ENCODE measurements at places on chromosomes 7 and 10.

- no peak for DNase-seq
Measured at GRCh38 chr7:86930554-86931307, 128.7 kb downstream of the ELAPOR2 start.

DNA sequence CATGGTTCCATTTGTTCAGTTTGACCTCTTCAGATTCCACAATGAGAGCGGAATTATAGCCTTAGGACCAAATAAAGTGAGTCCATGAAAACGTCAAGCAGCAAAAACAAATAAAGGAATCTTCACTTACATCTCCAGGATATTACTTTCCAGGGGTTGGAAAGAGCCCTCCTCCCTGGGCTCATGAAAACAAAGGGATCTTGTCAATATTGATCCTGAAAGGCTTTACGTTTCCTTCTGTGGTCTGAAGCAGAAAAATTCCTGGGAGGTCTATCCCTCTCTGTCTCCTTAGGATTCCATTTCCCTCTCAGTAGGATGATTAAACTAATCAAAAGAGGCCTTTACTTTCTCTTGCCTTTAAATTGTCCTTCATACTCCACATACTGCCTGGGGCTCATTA is 293.5 kb downstream of the GPAM start:
- DNase-seq: no peak

DNA sequence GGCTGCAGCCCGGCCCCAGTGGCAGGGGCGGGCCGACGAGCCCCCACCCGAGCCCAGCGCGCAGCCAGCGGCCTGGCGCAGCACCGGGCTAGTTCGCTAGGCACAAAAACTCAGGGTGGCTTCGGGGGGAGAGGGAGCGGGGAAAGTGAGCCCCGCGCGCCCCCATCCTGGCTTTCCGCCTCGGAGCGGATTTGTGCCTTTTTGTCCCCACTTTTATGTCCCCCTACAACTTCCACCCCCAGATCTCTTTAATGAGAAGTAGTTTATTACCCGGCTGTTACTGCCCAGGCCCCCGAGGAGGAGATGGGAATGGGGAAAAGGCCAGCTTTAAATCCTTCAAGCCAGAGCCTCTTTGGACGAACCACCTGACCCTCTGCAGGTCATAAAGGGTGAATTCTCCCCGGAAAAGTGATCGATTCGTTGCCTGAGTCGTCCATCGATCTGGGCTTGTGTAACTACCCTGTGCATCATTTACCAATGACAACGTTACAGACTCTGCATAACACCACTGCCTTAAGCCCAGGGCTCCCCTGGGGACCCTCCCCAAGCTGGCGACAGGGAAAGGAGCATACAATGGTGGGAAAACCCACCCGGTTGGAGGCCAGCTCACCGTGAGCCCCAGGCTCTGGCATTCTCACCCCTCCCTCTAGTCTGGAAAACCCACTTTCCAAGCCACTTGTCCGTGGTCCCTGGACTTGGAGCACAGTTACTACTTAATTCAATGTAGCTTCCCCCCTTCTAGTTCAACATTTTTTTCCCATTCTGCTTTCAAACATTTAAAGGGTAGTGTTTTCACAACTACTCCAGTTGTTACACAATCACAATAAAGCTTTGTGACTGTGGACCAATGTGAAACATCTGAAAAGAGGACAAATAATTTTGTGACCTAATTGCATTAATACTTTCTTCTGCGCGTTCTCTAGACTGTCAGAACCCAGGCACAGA is 748 bp upstream of the SH3PXD2A start:
- DNase-seq: no peak

DNA sequence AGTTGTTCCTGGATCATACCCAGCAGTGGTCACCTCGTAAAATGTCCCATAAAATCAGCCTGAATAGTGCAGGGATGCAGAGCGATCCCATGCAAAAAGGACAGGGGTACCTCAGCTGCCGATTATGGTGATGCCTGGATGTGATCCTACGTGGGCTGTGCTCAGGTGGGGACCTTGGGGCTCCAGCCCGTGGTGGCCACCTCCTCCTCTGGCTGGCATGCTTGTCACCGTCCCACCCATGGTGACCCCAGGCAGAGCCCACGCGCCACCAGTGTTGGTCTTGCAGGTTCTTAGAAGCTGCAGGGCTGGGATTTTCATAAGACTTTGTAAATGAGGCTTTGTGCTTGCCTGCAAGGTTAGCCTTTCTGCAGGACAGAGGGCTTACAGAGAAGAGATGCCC is 97.2 kb downstream of the GLRX3 start:
- no peak for DNase-seq

DNA sequence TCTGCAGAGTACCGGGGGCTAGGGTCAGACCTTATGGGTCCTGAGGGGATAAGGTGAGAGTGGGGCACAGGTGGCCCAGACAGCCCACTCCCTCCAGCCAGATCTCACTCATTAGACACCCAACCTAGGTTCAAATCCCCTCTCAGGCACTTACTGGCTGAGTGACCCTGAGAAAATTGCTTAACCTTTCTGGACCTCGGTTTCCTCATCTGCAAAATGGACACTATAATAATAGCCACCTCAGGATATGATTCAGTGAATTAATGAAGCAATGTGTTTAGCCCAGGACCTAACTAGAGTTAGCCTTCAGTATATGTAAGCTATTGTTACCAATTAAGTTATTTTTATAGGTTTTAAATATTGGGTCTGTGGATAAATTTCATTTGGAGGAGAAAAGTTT is 122.6 kb downstream of the RGS10 start:
- no peak for DNase-seq

GRCh38 chr7:88202278-88202677 is 17.6 kb downstream of the SRI start:
- DNase-seq: no peak

GRCh38 chr10:34280599-34281374 is 534.3 kb downstream of the PARD3 start:
- no peak for DNase-seq
